ENCODE measurements at places on chromosomes 11 and 22.

DNA sequence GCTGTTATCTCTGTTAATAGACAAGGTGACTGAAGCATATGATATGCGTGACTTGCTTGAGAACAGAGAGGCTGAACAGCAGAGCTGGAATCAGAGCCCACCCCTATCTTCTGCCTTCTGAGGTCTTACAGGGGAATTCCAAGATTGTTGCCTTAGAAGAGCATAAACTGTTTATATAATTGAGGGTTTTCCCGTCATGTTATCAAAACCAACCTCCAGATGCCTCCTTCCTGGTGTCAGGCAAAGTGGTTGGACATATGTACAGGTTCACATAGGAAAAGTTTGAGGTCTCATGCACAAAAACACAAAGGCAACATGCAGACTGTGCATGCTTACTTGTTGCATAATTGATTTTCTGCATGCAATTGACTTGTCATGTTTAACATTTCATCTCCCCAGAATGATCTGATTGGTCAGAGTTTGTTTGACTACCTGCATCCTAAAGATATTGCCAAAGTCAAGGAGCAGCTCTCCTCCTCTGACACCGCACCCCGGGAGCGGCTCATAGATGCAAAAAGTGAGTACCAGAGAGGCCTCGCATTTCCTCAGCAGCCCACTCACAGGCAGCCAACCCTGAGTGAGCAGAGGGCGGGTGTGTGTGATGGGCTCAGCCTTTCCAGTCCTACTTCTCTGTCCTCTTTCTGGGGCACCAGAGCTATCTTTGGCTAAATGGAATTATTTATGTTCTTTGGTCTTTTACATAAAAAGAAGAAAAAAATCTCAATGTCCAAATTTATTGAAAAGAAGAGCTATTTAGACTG is 88.9 kb downstream of the BMAL1 start:
- no peak for DNase-seq

- no peak for DNase-seq
These were observed 11.7 kb downstream of the POU2AF3 start for GRCh38 chr11:111310088-111310487.

DNA sequence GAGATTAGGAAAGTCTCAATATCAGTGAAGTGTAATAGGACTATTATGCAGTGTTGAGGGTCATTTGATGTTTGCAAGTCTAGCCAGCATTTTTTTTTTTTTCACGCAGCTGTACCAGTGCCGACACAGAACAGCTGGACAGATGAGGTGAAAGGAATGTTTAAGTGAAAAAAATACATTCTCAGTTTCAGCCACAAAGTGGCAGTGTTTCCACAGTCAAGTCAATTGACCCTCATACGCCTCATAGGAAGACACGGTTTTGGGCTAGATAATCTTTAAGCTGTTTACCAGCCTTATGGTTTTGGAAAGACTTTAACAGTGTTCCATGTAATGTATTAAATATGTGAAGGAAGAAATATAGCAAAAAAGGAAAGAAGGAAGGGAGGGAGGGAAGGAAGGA is 349.9 kb upstream of the ANO3 start:
- DNase-seq: no peak

DNA sequence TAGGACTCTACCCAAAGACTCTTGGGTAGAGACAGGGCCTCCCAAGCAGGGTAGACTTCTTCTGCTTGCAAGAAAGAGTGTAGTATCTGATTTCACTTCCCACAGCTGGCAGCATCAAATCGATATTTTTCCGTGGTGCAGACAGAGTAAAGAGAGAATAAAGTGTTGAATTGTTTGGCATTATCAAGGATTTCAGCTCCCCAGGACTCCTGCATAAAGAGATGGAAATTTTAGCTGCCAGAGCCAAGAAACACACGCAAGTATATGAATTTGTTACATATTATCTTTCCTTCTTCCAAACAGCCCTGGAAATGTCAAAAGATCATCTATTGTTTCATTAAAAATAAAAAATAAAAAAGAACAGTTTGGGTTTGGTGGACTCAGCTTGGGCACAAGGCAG is 136.8 kb downstream of the PKNOX2 start:
- no peak for DNase-seq

- DNase-seq: no peak
These were observed 77.1 kb downstream of the TP53I11 start for GRCh38 chr11:44873537-44873936.

DNA sequence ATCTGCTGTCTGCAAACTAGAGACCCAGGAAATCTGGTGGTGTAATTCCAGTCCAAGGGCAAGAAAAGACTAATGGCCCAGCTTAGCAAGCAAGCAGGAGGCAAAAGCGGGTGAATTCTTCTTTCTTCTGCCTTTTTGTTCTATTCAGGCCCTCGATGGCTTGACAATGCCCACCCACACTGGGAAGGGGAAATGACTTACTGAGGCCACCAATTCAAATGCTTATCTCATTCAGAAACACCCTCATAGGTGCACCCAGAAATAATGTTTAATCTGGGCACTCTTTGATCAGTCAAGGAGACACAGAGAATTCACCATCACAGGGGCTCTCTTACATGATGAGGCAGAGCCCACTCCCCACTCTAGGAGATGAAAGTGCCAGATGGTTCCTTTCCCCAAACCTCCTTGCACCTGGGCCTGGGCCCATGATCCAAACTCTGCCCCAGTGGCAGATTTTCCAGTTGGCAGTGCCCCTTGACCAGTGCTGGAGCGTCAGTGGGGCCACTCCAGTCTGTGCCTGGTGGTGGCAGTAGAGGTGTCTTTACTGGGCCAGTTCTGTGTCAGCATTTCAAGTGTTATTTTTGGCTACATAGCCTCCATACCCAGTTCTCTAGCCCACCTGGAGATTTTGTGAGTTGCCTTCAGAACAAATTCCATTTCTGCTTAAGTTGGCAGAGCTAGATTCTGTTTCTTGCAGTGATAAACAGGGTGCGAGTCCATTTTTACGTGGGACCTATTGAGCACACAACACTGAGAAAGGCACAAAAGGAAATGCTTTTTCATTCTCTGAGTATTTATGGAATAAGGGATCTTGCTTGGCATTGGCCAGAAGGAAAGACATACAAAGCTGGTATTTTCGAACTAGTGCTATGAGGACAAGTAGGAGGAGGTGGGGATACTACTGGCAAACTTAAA is 7.5 kb downstream of the ELMOD1 start:
- peak; percentile 77 for DNase-seq

DNA sequence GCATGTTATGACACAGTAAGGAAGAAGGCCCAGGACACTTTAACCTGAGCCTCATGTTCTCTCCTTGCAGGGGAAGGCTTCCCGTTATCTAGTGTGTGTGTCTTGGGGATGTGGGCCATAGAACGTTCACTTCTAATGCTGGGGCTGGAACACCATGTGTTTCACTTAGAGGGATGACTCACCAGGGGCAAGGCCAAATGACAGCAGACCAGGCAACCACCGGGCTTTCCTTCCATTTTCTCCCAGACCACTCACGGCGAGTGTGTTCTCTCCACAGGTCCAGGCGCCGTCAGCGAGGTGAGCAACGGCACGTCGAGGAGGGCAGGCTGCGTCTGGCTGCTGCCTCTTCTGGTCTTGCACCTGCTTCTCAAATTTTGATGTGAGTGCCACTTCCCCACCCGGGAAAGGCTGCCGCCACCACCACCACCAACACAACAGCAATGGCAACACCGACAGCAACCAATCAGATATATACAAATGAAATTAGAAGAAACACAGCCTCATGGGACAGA is 964.4 kb downstream of the NTM start:
- no peak for DNase-seq

DNA sequence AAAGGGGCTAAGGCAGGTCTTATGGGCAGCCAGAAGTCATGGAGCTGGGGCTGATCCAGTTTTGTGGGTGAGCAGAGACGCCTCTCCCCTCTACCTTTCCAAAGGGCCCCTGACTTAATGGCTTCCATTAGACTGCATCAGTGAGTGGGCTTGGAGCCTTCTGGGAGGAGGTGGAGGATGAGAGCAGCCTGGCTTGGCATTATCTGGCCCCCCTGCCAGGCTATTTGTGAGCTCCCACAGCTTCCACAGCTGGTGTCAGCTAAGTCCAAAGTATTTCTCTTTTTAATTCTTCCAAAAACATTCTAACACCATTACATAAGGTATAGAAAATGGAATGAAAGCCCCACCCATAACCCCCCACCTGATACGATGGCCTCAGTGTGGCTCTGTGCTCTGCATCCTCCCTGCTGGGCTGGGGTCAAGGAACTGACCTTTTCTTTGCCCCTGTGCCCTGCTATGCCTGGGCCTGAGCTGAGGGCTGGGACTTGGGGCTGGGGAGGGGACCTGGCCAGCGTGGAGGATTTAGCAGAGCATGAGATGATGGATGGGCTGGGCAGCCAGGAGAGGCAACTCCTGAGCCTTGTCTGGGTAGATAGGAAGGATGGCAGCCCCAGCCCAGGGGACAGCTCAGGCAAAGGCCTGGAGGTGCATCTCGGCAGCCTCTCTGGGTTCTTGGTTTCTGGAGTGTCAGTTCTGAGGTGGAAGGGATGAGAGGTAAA is 4.0 kb downstream of the AIFM3 start:
- DNase-seq: no peak

DNA sequence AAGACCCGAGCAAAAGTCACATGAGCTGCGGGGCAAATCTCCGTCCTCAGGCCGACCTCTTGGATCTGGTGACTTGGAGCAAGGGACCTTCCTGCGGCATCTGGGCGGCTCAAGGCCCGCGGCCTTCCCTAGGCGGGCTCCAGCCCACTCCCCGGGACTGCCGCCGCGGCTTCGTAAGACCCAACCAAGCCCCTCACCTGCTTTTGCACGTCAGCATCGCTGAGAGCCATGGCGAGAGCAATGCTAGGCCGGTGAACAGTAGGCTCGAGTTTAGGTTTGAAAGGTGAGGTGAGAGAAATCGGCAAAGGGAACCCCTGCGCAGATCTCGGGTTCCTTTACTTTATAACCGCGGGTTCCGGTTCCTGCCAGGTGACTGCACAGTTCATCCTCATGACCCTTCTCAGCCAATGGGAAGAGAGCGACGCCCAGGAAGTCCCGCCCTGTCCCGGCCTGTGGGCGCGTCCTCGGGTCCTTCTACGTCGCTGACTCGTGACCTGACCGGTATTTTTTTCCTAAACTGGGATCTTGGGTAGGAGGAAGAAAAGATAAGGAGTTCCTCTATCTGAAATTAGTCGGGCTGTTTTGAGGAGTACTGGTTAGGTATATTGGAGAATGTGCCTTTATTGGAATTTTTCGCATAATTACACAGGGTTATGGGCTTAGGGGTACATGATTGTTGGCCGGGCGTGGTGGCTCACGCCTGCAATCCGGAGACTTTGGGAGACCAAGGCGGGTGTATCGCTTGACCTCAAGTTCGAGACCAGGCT is at the start of gene ATP6V1E1:
ATP6V1E1 (minus strand) TSS at position 344 of the 767 bp plus-strand sequence; CDS start at position 230, 114 bp downstream.
- peak; percentile 98 for DNase-seq

DNA sequence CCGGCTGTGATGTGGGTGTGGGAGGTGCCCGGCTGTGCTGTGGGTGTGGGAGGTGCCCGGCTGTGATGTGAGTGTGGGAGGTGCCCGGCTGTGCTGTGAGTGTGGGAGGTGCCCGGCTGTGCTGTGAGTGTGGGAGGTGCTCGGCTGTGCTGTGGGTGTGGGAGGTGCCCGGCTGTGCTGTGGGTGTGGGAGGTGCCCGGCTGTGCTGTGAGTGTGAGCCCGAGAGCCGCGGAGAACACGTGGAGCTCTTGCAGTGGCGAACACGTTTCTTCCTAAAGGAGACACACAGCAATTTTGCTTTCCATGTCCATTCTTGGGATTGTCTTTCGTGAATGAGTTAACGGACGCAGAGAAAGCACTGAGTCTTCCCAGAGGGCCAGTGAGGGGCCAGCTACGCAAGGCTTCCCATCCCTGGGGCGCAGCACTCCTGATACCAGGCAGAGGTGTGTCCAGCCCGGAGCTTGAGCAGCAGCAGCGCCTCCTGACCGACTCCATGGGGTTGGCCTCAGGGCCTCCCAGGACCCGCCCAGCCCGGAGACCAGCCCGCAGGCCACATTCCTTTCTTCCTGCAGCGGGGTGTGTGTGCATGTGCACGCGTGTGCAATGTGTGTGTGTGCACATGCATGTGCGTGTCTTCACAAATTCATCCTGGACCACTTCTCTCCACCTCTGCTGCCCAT is 245.0 kb upstream of the B3GAT1 start:
- DNase-seq: no peak

DNA sequence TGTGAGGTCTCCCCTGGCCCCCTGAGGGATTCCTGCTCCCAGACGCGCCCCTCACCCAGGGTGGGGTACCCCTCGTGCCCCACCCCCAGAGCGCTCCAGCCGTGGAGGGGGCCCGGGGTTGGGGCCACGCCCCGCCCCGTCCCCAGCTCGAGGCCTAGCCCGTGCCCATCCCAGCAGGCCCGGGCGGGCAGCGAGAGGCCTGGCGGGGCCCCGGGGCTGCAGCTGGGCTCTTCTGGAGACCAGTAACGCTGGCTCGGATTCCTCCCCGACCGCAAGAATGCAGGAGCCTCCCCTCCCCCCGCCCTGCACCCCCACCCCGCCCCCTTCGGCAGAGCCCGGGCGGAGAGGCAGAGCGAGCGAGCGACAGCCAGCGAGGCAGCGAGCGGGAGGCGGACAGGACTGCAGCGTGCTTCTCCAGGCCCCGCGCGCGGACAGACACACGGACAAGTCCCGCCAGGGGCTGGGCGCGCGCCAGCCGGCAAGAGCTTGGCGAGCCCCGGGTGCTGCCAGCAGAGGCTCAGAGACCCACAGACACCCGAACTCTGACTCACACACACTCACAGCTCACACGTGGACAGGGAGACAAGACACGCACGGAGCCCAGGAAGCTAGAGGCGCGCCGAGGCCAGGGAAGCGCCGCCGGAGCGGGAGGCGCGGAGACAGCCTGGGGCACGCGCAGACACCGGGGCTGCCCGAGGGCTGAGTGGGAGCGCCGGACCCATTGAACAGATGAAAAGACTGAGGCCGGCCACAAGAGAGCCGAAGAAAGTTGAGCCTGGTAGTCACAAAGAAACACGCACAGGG is 15.2 kb downstream of the BCL9L start:
- DNase-seq: peak; percentile 94

- DNase-seq: peak; percentile 69
These were observed 321.1 kb downstream of the MN1 start for GRCh38 chr22:27480487-27480886.

DNA sequence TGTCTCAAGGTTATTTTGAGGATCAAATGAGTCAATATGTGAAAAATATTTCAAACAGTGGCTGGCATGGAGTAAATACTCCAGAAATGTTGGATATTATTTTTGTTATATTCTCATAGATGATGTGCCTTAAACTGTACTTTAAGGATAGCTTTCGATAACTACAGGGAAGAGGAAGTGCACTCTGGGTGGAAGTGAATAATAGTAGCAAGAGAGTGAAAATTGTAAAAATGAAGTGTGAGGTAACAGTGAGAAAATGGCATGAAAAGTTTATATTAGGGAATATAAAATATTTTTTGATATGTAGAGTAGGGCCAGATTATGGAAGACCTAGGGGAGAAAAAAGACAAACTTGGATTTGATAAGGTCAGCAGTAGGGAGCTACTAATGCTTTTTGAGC is 258.9 kb downstream of the TMEM135 start:
- DNase-seq: no peak

DNA sequence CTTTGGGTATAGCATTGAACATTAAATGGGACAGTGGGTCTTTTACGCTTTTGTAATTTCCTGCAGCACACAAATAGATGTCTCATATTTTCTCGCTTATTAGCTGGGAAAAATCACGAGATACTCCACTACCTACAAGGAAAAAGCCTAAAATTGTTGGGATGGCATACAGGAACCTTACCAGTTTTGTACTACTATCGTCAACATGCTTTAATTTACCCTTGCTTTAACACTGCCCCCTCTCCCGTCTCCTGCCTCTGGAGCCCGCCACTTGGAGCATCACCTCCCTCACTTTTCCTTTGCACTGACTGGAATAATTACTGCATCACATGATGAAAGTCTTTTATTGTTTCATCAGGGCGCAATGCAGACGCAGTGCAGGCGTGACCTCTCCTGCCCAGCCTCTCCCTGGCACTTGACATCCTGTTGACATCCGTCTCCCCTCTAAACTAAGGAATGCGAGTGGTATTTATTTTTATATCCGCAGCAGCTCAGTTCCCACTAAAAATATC is 1.0 kb upstream of the FNBP4 start:
- no peak for DNase-seq

All from H9 (cell line).